ENCODE measurements at places on chromosomes 2 and 18.
A peak's percentile ranks its signal among the peaks of the same experiment; 100 is the strongest.

DNA sequence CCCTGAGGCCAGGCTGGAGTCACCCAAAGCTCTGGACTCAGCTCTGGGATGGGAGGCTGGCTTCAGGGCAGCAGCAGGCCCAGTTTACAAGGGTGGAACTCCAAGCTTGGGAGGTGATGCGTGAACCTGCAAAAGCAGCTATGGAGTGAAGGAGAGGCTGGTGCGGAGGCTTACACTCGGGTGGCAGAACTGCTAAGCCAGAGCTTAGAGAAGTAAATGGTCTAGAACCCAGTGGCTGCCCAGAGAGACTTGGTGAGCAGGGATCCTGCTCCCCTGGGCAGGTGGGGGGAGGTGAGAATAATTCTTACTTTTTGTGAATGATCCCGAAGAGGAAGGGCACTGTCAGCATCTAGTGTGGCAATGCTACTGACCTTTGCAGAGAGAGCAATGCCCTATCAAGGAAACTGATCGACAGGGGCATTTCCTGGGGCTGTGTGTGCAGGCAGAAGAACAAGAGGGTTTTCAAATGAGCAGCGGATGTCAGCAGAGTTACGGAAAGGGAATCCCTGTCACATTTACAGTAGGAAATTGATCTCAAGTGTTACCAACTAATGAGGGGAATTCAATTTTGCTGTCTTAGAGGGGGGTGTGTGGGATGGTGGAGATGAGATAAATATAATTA is 80.4 kb downstream of the TGFA start:
- no peak for DNase-seq

DNA sequence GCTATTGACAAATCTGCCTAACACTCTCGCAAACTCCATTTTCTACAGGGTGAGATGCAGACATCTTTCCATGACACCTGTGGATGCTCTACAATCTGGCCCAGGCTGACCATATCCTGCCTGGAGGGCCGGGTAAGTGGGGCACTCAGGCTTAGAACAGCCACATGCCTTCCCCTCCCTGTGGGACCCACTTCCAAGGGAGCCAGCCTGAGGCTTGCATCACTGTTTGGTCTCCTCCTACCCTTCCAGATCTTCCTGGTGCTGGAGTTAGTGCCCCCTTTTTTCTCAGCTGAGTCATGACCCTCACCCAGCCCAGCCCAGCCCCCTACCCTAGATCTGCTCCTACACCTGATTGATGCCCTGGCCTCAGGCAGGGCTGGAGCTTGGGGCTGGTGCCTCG is 150.2 kb upstream of the MSH6 start:
- no peak for DNase-seq

DNA sequence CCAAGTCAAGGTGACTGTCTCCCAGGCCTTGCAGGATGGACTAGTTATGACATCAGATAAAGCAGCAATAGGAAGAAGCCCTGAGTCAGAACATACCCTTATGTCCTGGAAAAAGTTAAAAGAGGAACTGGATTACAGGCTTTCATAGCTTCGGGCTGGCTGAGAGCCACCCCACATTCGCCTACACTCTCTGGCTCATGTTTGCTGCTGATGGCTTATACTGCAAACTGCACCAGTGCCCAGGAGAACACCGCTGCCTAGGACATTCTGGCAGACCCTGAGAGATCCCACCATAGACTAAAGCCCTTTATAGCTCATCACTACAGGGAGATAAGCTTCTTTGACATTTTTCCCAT is 20.3 kb downstream of the SLC8A1 start:
- no peak for DNase-seq

- no peak for DNase-seq
Measured at GRCh38 chr2:85713836-85714235, 19.7 kb downstream of the GNLY start.

GRCh38 chr2:157808421-157808820 is 67.7 kb downstream of the ACVR1 start:
- DNase-seq, result no peak

DNA sequence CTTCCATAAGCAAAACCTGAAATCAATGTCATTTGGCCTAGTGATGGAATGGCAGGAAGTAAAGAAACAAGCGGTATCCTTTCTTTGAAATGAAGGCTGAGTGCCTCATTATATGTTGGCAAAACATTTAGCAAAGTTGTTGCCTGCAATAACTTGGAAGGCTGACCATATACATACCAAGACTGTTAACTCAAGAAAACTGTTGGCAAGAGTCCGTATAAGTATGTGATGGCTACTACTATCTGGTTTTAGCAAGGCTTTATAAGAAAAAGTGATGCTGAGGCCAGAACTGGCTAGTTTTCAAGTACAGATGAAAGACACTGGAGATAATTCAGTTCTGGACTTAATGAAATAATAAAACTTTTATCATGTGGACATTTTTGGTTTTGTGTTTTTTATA is 356.2 kb downstream of the ZNF521 start:
- no peak for DNase-seq

DNA sequence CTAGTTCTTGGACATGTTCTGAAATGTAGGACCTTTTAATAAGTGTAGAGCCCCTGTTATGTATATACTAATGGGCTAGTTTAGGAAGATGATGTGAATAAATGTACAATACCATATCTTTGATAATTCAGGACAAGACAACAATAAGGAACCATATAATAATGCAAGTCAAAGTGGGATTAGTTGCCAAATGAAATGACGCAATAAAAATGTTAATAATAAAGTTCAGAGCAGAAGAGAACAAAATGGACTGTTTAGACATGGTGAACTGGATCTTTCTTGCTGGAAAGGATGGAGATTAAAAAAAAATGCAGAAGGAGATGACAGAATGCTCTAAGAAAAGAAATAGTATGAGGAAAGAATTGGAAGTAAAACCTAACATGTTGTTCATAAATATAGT is 43.7 kb downstream of the MMADHC start:
- no peak for DNase-seq

DNA sequence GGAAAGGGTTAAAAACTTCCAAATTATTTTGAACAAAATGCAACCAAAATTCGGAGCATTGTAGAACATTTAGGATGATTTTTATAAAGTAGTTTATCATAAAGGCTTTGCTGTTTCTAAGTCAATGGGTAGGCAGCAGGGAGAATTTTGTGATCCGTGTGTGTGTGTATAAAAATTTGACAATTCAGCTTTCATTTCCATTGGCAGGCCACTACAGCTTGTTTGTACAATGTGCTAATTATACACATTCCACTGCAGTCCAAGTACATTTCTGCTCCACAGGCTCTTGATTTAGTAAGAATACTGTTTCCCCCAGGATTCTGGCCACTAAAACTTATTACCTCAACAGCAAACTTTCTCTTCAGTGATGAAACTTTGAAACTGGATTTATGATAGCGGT is 71.8 kb upstream of the LTBP1 start:
- DNase-seq, result no peak

- no peak for DNase-seq
Measured at GRCh38 chr2:160581035-160581434, 87.4 kb upstream of the RBMS1 start.

- no peak for DNase-seq
Measured at GRCh38 chr2:1887915-1888314, 143.6 kb upstream of the PXDN start.

- no peak for DNase-seq
Measured at GRCh38 chr18:74476140-74476539, 19.0 kb upstream of the DIPK1C start.

DNA sequence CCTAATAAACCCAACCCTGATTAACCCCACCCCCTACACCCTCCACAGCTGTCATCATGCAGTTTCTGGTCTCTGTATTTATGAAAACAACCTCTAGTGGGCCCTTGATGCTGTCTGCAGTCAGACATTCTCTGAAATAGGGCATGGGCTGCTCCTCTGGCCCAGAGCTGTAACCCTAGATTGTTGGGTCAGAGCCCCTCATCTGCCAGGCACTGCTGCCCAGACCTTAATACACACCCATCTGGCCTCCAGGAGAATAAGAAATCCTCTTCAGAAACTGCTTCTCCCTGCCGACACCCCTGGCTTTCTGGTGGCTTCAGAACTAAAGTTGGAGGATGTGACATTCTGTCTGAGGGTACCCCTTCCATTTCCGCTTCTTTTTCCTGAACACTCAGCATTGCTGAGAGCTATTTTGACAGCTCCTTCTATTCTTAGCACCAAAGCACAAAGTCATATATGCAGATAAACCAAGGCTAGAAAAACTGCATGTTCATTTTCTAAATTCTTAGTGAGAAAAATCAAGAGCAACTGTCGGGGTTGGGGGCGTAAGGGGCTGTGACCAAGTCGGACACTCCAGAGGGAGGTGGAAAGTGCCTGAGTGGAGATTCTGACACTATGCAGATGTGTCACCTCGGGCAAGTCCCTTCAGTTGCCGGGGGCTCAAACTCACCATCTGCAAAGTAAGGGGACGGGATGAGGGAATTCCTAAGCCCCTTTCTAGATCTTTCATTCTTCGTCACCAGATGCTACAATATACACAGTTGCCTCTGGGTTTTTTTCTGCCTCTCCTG is 28.7 kb downstream of the SRSF7 start:
- peak; percentile 35 for DNase-seq

- DNase-seq, result no peak
Measured at GRCh38 chr2:56047136-56047535, 123.6 kb upstream of the EFEMP1 start.

GRCh38 chr2:208174144-208174543 is 10.8 kb upstream of the CRYGA start:
- DNase-seq, result no peak

DNA sequence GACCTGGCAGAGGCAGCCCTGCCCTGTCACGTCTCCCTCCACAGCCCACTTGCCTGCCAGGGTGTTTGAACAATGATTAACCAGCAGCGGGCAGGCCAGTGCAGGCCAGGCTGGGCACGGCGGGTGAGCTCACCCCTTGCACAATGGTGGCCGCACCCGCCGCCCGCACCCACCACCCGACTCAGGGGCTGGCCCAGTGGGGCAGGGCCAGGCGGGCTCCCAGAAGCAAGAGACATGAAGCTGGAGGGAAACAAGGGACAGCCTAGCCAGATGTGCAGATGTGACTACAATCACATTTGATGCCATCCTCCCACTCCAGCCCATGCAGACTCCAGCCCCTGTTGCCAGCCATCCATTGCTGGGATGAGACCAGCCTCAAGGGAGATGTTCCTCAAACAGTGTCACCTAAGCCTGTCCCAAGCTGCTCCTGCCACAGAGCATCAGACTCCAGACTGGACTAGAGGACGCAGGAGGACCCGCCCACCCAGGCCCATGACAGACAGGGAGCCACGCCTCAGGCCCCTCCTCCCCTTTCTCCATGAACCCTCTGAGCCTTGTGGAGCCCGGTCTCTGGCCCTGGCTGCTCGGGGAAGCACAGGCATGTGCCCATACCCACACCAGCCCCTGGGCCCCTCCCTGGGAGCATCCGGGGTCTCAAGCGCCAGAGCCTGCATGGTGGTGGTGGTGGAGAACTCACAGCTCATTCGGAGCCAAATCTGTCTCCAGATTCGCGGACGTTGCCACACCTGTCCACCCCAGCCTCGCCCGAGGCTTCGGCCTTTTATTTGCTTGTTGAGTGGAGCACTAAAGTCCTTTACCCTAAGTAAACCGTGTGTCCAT is 45.0 kb downstream of the SDC1 start:
- no peak for DNase-seq

DNA sequence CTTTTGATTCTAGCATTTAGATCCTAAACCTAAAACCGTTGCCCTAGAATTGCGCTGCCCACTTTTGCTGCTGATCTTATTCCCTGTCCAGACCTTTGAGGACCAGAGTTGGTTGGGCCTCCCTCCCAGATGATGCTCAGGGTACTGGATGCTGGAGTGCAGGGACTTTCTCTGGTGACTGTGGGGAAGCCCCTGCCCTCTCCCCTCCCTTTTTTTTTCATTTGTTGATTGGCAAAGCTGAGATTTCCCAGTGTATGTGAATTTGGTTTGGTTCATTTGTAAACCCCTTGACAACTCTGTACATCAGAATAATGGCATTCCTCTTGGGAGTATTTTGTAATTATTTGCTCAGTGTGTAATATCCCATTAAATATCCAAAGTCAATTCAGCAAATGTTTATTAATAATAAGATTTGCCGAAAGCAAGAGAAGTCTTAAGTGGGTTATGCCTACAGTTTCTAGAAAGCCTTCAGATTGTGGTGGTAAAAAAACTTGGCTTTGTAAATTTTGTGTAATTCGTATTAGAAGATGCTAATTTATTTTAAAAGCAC is 28.3 kb downstream of the RAB31 start:
- DNase-seq, result no peak

DNA sequence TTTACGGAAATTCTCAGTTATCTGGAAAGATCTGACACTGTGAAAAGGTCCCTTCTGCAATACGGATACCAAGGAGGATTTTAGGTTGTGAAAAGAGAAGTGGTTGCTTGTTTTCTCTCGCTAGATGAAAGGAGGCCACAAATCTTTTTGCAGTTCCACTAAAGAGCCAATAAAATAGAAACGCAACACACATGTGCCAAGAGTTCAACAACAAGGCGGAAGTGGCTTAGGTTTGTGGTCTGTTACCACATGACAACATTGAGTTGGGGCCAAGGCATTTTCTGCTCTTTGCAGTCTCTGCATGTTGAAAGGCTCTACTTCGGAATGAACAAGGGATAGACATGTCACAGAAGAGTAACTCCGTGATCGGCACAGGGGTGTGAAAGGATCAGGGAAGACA is 115.7 kb upstream of the OSR1 start:
- DNase-seq, result peak; percentile 0

DNA sequence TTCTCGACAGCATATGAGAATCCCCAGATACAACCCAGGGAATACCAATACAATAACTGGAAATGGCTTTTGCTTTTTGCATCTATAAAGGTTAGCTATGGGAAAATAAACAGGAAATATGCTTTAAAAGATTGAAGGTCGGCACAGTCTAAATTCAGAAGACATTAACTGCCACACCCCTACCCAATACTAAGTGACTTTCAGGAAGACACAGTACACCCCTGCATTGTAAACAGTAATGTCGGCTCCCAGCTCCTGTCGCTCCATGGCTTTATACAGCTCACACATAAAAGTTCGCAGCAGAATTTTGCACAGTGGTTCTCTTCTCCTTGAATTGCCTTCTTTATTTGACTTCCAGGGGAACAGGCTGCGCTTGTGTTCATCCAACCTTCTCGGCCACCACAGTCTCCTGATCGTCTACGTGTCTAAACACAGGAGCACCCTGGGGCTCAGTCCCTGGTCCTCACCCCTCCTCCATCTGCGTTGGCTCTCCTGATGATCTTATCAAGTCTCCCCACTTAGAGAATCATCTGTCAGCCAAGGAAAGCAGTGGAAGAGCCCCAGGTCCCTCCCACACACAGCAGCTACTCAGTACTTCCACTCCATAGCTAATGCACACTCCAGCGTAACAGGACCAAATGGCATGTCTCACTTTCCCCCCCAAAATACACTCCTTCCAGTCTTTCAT is 22.7 kb downstream of the CYB5A start:
- DNase-seq, result no peak

Measured in stimulated activated CD4-positive, alpha-beta T cell treated with anti-CD3 and anti-CD28 coated beads, TNF-alpha, amount 100 ng/mL, for 1 hour (primary cell).